Hindlimb muscle (tissue), 1 donor: ENCODE measurements at places on chromosomes 3 and 15. TPM values are rescaled to one million over a fixed set of nuclear protein-coding genes. Genes with fewer than 3 reads are reported as not detected.

DNA sequence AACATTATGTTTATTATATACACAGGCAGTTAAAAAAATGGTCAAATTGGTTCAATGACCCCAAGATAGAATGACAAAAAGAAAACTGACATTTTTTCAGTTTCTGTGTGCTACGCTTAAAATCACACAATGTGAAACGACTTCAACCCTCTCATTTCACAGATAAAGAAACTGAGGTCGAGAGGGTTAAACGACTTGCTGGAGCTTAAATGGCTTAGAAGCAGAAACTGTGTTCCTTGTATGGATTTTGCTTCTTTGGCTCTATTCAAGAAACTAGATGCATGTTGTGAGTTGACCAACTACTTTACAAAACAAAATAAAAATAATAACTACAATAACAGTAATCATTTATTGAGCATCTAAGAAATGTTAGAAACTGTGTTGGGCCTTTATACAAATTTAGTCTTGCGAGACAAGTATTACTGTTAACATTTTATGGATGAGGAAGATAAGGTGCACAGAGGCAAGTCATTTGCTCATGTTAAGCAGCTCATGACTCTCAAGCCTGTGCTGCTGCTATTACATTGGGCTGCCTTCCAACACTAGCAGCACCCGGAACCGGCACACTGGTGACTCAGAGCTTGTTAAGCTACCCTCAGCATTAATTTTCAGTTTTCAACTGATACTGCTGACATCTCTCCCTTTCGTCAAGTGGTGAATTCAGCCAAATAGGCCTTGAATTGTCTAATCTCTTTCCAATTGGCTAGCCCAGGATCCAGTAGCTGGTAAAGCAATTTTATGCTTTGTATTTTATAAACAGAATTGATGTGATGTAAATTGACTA lies 487.6 kb downstream of the NAALADL2 start:
- no peak for DNase-seq

C3orf52 gene
- polyA plus RNA-seq: 3.0 TPM

- no peak for DNase-seq
Measured at GRCh38 chr3:14200276-14200675, 21.7 kb downstream of the LSM3 start.

GRCh38 chr15:65752151-65752700 lies 39.9 kb downstream of the DENND4A start:
- DNase-seq: no peak

DNA sequence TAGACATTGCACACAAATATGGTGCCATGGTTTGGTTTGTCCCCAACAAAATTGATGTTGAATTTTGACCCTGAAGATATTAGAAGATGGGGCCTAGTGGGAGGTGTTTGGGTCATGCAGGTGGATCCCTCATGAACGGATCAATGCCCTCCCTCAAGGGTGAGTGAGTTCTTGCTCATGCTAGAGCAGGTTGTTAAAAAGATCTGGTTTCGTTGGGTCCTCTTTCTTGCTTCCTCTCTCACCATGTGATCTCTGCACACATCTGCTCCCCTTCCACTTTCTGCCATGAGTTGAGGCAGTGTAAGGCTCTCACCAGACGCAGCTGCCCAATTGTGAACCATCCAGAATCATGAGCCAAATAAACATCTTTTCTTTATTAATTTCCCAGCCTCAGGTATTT lies 87.8 kb upstream of the MDFIC2 start:
- no peak for DNase-seq

SLC28A2 gene
- 0.37 TPM for polyA plus RNA-seq

DNA sequence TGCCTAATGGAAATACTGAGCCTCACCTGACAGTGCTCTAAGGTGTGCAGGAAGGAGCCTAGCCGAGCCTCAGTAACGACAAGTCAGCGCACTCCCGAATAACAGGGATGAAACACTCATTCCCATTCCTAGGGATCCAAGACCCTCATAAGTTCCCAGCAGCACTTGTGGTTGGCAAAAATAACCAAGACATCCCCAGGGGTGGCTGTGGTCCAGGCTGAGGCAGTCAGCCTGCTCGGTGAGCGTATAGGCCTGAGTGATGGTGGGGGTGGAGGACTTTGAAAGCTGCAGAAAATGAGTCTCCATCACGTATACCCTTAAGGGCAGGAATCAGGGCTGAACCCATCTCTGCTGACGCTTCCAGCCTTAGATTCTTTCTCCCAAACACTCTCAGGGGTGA lies 120.1 kb downstream of the SMAD6 start:
- DNase-seq: no peak
